ENCODE measurements at places on chromosomes 5 and 9.

DNA sequence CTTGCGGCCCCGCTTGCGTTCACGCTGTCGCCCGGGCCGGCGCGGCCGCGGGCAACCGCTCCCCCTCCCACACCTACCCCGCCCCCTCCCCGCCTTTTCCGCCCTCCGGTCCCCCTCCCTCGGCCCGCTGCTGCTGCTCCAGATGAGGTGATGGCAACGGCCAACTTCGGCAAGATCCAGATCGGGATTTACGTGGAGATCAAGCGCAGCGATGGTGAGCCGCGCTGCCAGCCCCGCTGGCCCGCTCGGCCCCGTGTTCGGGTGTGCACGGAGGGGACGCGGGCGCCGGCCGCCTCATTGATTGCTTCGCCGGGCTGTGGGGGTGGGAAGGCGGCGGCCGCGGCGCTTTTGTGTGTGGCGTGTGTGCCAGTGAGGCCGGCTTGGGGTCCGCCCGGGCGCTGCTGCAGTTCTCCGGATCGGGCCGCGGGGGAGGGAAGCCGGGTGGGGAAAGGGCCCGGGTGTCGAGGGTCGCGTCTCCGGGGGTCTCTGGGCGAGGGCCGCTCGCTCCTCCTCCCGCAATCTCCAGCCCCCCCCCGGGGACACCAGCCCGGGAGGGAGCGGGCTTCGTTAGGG is 403 bp downstream of the KIF2A start:
- DNase-seq: no peak

DNA sequence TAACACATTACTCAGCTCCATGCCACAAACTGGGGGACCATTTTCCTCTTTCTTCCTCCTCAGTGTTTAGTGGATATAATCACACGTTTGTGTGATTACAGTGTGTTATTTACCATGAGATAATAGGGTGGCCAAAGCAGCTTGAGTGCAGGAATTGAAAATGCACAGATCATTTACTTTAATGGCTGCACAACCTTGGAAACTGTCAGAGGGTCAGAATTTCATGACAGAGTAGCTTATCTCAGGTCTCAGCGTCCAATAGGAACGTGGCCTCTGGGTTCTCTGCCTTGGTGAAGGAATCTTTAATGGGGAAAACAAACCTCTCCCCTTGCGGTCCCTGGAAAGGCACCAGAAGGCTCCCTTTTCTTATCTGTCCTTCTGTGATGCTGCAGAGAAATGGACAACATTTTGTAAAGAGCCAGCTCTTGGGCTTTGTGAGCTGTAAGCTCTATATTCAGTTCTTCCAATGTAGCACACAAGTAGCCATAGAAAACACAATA is 87.4 kb upstream of the CD180 start:
- no peak for DNase-seq

GRCh38 chr9:130599625-130600024 is 20.2 kb downstream of the FUBP3 start:
- no peak for DNase-seq

GRCh38 chr5:110932755-110933488 is 138.6 kb upstream of the TSLP start:
- no peak for DNase-seq

- DNase-seq: no peak
These were observed 314.7 kb upstream of the CDH6 start for GRCh38 chr5:30878746-30879145.

GRCh38 chr9:72886386-72886785 is 66.5 kb downstream of the ALDH1A1 start:
- DNase-seq: no peak

DNA sequence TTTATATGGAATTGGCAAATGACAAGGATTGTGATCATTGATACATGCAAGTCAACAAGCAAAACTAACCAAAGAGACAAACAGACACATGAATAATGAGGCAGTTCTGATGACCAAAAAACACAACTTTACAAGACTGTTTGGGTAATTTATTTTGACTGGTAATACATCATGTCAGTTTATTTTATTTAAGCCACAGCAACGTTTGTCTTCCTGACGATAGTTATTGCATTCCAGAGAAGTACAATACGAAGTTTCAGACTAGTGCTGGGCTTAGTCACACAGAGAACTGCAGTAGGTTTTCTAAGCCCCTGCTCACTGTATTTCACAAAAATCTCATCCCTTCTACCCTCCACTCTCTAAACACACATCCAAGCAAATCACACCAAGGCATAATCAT is 514.2 kb downstream of the RAB3C start:
- no peak for DNase-seq

DNA sequence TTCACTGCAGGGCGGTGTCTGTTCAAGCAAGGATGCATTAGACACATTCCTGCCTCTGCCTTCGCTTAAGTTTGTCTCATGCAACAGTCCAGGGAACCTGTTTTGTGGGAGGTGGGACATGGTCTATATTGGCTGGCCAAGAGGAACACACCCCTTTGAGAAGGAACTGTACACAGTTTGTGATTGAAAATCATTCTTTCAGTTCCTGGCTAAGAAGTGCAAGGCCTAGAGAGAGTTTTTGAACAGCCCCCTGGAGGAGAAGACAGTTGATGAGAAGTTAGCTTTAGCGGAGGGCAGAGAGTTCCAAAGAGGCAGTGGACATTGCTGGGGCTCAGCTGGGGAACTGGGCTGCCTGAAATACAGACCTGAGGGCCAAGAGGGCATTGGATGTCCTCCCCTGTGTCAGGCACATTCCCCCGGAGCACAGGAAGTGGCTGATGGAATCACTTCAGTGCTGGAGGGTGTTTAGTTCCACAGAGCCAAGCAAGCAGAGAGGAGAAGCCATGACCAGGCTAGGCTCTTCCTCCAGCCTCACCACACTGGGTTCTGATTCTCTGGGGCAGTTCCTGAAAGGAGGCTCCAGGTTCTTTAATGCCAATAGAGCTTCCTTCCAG is 66.6 kb downstream of the RGS3 start:
- DNase-seq: no peak

GRCh38 chr9:72256931-72257330 is 107.7 kb downstream of the GDA start:
- DNase-seq: no peak

- no peak for DNase-seq
These were observed 130.8 kb upstream of the MAP1B start for GRCh38 chr5:71976449-71976848.

DNA sequence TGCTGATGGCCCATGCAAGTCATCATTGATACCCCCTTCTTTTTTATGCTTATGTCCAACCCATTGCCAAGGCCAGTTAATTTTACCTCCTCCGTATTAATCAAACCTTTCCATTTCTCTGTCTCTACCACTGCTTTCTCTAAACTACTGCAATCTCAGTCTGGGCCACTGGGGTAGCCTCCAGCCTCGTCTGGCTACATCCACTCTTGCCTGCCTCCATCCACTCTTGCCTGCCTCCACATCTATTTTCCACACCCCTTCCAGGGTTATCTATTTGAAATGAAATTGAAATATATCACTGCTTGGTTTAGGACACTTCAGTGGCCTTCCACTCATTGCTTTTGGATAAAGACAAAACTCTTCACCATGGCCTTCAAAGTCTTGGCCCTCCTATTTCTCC is 425.3 kb upstream of the CLINT1 start:
- no peak for DNase-seq

DNA sequence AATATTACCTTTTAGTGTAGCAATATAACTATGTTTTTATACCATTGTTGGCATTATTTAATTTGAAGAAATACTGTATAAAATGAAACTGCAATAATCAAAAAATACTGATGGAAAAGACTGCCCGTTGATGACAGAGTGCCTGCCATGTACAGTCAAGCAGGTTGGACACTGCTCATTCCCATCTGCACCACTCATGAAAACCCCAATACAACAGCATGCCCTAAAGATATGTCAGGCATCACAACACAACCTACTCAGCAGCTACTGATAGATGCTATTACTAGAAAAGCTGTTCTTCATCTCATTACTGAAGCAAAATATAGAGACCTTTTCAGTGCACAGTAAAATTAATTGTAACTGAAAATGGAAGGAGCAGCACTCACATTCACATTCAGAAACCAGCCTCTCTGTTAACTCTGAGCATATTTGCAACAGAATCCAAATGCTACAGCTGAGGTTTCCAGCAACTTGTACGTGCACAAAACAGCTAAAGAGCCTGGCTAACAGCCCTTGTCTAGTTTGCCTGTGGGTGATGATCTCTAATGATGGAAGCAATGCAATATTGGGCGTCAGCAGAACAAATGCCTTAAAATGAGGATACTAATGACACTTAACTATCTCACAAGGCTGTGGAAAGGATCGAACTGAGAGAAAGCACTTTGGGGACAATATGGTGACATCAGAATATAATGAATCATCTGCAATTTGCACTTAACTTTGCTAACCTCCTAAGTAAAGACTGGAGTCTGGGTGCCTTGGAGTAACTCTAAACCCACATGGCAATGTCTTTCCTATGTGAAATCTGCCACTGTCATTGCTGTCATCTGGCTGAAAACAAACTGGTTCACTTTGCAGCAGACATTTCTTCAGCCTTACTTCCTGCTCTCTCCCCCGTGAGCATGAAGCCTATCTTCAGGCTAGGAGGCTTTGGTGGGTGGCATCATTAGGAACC is 195.3 kb upstream of the RASEF start:
- DNase-seq: no peak

DNA sequence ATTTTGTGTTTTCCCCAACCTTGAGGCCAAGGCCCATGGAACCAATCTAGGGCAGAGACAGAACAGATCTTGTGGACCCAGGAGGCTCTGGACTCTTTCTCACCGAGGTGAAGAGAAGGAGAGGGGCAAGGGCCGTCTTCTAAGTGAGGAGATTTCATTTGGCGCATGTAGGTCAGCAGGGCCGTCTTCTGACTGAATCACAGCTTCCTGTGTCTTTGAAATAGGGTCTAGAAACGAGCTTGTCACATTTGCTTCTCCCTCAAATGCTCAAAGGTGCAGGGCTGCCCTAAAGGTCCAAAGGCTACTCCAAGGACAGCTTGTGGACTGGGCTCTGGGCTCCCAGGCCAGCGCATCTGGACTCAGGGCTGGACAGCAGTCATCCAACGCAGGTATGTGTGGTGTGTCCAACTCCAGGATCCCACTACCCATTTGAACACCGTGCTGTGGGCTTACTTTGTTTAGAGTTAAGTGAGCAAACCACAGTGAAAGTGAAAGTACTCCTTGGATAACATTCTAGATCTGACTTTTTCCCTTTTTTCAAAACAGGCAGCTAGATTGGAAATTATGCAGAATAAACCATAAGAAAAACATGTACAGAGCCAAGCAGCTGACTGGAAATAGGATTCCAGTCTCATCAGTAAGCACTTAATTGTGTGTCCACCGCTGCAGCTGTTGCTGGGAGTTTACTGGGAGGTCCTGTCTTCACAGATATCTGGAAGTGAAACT is 357.0 kb downstream of the GADD45G start:
- DNase-seq: peak; percentile 62

DNA sequence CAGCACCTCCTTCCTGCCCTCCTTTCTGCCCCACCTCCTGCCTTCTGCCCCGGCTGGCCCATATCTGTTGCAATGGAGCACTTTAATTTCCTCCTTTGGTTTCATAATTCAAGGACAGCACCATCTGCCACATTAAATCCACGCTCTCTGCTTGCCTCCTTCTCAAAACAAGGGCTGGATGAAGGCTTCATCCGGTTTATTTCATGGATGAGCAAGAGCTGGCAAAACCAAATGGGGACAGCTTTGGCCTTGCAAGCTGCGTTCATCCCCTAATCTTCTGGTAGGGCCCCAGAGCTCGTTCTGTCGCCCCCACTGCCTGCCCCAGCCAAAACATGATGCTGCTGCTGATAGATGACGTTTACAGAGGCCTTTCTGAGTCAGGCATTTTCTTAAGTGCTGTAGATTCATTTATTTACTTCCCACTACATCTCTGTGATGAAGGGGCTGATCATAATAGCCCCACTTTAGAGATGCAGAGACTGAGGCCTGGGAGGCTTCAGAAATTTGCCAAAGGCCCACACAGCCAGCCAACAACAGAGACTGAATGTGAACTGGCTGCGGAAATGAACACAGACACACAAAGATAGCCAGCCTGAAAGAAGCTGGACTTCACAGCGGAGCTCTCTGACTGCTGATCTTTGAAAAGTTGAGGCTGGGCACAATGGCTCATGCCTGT is 115.6 kb upstream of the CPEB4 start:
- no peak for DNase-seq

- peak; percentile 15 for DNase-seq
These were observed 35.3 kb upstream of the SMIM23 start for GRCh38 chr5:171750311-171750788.

- no peak for DNase-seq
These were observed 680 bp downstream of the GLRA1 start for GRCh38 chr5:151923866-151924476.

DNA sequence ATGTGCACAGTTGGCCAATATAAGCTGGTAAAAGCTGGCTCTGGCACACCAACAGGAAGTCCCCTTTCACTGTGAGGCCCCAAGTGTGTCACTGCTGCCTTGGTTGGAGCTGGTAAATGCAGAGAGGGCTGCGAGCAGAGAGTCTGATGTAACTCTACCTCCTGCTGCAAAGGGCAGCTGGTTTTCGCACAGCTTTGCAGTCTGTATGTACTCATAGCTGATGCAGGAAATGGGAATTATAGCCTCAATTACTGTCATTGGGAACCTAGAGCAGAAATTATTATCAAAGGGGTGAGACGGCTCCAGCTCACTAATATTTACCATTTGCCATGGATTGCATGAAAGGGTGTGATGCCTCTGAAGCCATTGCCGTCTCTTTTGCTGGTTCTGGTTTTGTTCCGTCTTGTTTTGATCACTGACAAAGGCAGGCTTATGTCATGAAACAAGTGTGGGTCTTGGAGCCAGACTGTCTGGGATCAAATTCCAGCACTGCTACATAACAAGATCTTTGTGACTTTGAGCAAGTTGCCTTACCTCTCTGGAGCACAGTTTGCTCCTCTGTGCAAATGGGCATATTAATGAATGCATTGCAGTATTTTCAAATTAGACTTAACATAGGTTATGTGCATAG is 124.3 kb upstream of the SLC25A48 start:
- peak; percentile 36 for DNase-seq

GRCh38 chr5:74199436-74200210 is 440.9 kb downstream of the ENC1 start:
- DNase-seq: no peak

DNA sequence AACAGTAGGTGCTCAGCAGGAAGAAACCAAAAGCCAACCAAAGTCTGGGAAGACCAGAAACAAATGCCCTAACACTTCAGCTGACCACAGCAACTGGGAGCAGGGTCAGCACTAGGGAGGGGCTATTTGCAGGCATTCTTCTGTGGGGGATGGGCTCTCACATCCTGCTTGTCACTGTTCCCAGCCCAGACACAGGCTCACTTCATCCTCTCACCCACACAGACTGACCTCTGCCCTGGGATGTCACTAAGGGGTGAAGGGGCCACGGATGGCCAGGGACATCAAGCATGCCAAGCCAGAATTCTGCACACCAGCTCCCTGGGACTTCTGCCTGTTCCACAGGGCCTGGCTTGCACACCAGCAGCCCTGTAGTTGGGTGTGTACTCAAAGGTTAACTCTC is 28.7 kb downstream of the GFRA3 start:
- no peak for DNase-seq

- no peak for DNase-seq
These were observed 140.5 kb upstream of the RUSC2 start for GRCh38 chr9:35349287-35349990.

- DNase-seq: peak; percentile 32
These were observed 76.4 kb upstream of the RARS1 start for GRCh38 chr5:168409591-168410458.

GRCh38 chr9:136525841-136526499 is 19.9 kb downstream of the NOTCH1 start:
- peak; percentile 64 for DNase-seq

GRCh38 chr5:63097286-63097685 is 518.7 kb downstream of the LRRC70 start:
- no peak for DNase-seq

Data from lung (tissue), 17 donors.